GOT3 (cell line): ENCODE measurements at places on chromosomes 5 and 9.

GRCh38 chr9:91978740-91979414, 28.8 kb upstream of the ROR2 start:
- DNase-seq = no peak

DNA sequence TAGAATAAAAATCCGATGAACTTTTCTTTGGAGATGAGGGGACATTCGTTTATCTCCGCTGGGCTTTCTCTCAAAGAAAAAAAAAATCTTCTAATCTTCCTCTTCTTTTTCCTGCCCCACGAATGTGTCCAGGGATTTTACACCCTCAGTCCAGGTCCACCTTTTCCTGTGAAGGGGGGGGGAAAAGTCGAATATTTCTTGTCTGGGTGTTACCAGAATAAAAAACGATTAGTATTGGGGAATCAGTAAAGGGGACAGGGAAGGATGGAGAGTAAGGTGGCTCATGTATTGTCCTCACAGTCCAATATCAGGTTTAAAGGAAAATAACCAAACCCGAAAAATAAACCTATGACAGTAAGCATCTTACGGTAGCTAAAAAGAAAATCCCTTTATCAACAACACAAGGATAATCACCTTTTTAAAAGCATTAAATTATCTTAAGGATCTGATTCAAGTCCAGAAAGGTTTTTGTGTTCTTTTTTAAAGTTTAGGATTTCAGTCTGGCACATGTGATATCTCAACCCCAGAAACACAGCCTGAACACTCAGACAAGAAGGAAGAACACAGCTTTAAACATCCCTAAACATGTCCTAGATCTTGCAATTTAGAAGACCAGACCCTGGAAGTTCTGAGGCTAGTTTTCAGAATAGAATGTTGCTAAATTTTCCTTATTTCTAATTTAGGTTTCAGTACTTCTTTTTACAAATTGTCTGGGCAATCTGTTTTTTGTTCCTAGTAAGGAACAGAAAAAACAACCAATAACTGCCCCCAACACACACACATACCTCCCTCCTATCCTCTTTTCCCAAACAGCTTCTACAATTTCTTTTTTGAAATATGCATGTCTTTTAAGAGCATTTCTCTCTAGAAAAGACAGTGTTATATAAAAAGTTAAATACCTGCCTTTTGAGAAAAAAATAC, 1.2 kb downstream of the ZNF608 start:
- no peak for DNase-seq

GRCh38 chr5:161471211-161471950, 75.1 kb downstream of the GABRB2 start:
- no peak for DNase-seq

DNA sequence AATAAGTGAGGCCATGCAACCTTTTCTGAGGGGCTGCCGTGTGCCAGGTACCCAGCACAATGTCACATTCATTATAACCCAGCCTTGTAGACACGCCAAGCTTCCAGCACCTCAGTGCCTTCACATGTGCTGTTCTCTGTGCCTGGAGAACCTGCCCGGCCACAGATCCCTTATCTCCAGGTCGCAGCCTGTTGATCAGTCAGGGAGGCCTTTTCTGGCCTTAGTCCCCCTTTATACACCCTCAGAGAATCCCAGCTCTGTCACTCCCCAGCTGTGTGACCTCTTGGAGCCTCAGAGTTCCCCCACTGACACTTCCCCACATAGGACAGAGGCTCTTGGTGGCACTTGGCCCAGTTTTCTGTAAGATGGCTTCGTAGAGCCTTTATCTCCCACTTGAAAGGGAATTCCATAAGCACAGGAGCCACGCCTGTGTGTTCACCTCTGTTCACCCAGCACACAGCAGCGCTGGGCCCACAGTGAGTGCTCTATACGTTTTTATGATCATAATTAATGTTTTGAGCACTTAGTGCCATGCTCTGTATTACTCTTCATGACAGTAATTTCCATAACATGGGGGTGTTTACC, 38.7 kb downstream of the NEURL1B start:
- DNase-seq = no peak

GRCh38 chr5:56813302-56813701, 2.0 kb upstream of the MAP3K1 start:
- no peak for DNase-seq

GRCh38 chr5:119257613-119258012, 98.2 kb upstream of the TNFAIP8 start:
- no peak for DNase-seq

GRCh38 chr9:31629292-31629691, 755.2 kb upstream of the ACO1 start:
- no peak for DNase-seq

GRCh38 chr9:2050236-2050635, 35.1 kb downstream of the SMARCA2 start:
- no peak for DNase-seq

GRCh38 chr9:136055715-136056545, 39.2 kb downstream of the NACC2 start:
- DNase-seq = no peak

DNA sequence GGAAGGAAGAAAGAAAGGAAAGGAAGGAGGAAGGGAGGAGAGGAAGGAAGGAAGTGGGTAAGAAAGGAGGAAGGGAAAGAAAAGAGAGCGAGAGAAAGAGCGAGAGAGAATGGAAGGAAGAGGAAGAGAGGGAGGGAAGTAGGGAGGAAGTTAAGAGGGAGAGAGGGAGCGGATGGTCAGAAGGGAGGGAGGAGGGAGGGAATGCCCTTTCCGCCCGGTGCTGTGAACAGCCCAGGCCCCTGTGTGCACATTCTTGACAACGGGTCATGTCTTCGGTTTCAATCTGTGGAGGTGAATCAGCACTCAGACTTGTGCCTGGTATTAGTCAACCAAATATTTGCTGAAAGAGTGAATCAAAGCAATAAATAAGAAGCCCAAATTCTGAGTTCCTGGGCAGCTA, 39.2 kb downstream of the PRUNE2 start:
- no peak for DNase-seq

DNA sequence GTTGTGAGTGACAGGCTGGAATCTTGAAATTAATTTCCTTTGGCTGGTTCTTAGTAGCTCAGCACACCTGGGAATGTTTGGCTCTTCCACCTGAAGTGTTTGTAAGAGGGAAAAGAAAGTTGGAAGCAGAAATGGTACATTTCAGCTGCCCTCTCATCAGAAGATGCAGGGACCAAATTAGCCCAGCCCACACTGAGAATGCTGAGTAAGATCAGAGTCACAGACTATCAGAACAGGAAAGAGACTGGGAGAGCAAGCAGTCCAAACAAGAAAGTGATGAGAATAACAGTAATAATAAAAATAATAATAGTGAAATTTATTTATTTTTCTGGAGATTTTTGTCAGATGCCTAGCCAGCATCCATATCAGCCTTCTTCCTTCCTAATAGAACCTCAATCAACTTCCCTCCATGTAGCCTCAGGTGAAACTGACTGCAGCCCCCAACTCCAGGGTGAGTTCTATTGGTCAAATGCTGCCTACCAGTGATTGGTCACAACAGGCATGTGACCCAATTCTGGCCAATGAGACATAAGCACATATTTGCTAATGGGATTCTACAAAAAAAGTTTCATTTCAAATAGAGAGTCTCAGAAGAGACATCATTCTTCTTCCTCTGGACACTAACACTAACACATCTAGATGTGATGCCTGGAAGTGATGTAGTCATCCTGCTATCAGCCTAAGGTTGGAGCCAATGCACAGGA, 31.2 kb upstream of the ADRA1B start:
- no peak for DNase-seq

DNA sequence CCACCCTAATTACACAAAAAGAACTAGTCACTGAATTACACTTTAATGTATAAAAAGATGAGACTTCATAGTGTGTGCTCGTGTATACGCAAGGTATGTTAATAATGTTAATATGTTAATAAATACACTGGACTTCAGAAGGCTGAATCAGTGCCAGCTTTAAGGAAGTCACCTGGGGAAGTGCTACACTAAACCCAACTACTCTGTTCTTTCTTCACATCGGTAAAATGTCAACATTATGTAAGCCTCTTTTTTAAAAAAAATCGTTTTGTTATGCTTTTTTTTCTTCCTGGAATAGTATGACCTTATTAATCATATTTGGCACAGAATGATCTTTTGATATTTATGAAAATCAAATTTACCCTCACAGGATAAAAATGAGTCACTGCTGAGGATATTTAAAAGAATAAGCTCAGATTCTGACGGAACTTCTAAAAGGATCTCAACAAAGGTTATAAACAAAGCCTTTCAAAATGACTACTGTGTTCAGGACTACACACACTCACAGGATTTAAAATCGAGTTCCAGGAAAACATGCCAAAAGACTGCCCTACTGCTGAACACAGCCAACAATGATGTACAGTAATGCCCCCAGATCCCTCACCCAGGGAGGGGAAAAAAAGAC, 75.9 kb downstream of the AUH start:
- no peak for DNase-seq

- no peak for DNase-seq
These were observed 146.4 kb downstream of the HACD4 start for GRCh38 chr9:20884985-20885593.

DNA sequence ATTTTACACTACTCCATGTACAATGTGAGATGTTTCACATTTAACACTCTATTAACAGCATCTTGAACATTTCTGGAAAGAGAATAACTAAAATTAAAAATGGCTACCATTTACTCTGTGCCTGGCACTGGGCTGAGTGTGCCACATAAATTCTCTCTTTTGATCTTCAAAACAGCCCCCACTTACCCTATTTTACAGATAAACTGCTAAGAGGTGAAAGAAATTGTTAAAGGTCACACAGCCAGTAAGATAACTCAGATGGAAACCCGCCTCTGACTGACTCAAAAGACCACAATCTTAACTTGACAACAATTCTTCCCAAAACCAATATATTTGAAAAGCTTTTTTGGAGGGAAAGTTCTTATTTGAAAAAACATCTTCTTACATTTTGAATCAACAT, 97.3 kb downstream of the MAPKAP1 start:
- DNase-seq = no peak

GRCh38 chr9:22976454-22976853, 529.8 kb downstream of the DMRTA1 start:
- DNase-seq = no peak

- no peak for DNase-seq
These were observed 7.5 kb upstream of the FST start for GRCh38 chr5:53472720-53473510.

- no peak for DNase-seq
These were observed 657.5 kb upstream of the WWC1 start for GRCh38 chr5:167633931-167634341.

DNA sequence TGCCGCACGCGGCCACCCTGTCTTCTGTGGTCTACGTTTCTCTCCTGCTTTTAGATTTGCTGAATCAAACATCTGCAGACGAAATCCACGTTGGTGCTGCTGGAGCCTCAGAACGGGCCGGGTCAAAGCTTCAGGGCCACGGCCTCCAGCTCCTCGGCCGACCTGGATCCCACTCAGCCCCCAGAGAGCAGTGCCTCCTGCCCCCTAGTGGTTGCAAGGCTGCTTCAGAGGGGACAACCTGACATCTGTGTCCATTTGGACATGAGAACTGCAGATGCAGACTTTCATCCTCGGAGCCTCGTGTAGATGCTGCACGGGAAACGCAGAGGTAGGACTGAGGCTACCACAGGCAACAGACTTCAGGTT, 23.0 kb upstream of the SLC6A3 start:
- no peak for DNase-seq
